CD8-positive, alpha-beta memory T cell (primary cell): ENCODE measurements at places on chromosomes 11 and 22. TPM values are rescaled to one million over a fixed set of nuclear protein-coding genes. Genes with fewer than 3 reads are reported as not detected.

- H3K4me1 ChIP-seq, result no peaks in the 10 kb centered on the region
- no peaks in the 10 kb centered on the region for H3K36me3 ChIP-seq
- no peak overlapping the region for H3K27ac ChIP-seq
- no peaks in the 10 kb centered on the region for H3K27me3 ChIP-seq
Measured at GRCh38 chr22:22692707-22693530, 48.5 kb downstream of the GGTLC2 start.

- peak overlapping the region; percentile 43 for H3K4me3 ChIP-seq
- no peaks in the 10 kb centered on the region for H3K36me3 ChIP-seq
- H3K4me1 ChIP-seq, result peaks cover 17% of the 10 kb centered on the region
- peak overlapping the region; percentile 54 for H3K27ac ChIP-seq
- no peak for DNase-seq
- H3K27me3 ChIP-seq, result no peaks in the 10 kb centered on the region
Measured at GRCh38 chr11:72781063-72781312, 12.9 kb downstream of the STARD10 start.

GRCh38 chr11:122807731-122808477, 30.4 kb upstream of the CRTAM start:
- H3K4me1 ChIP-seq, result peaks cover 19% of the 10 kb centered on the region
- no peak for DNase-seq
- H3K36me3 ChIP-seq, result peaks cover 15% of the 10 kb centered on the region
- no peak overlapping the region for H3K4me3 ChIP-seq
- H3K27me3 ChIP-seq, result no peaks in the 10 kb centered on the region

DNA sequence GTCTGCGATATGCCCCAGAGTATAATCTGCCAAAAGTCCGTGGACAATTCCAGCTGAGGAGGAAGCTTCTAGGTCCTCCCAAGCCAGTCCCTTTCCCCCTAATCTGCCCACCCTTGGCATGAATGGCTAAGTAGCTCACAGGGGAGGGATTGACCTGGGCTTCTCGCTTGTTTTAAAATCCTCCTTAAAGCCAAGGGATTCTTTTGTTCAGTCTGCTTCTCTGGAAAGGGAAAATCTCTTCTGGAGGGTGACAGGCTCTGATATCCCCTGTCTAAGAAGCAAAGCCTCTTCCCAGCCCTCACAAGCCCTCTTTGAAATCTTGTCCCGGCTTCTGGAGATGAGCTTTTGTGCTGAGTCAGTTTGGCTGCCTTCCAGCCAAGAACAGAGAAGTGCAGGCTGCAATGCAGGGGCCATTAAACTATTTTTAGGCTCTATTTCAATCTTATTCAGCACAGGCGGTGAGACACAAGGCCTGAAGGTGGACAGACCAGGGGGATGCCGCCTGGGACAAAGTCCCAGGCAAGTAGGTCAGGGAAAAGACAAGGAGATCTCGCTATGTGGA, 23.9 kb downstream of the NEFH start:
- H3K36me3 ChIP-seq, result peaks cover 12% of the 10 kb centered on the region
- H3K4me1 ChIP-seq, result no peaks in the 10 kb centered on the region
- no peak for DNase-seq
- H3K27ac ChIP-seq, result no peak overlapping the region
- no peaks in the 10 kb centered on the region for H3K27me3 ChIP-seq

DNA sequence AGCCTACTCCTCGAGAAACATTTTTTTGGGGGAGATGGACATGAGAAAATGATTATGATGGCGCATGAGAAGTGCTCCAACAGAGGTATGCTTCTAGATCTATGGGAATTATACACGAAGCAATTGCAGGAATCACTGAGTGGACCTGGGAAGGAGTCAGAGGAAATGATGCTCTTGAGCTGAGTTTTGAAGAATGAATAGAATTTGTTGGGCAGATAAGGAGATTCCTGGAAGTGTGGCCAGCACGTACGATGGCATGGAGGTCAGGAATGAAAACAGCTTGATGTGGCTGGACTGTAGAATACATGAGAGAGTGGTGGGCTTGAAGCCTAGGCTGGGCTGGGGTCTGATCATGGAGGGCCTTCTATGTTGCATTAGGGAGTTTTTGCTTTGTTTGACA, 31.7 kb downstream of the ADAMTS15 start:
- H3K4me3 ChIP-seq, result no peak overlapping the region
- no peaks in the 10 kb centered on the region for H3K4me1 ChIP-seq
- no peaks in the 10 kb centered on the region for H3K27me3 ChIP-seq
- H3K27ac ChIP-seq, result no peak overlapping the region
- H3K36me3 ChIP-seq, result no peaks in the 10 kb centered on the region

DNA sequence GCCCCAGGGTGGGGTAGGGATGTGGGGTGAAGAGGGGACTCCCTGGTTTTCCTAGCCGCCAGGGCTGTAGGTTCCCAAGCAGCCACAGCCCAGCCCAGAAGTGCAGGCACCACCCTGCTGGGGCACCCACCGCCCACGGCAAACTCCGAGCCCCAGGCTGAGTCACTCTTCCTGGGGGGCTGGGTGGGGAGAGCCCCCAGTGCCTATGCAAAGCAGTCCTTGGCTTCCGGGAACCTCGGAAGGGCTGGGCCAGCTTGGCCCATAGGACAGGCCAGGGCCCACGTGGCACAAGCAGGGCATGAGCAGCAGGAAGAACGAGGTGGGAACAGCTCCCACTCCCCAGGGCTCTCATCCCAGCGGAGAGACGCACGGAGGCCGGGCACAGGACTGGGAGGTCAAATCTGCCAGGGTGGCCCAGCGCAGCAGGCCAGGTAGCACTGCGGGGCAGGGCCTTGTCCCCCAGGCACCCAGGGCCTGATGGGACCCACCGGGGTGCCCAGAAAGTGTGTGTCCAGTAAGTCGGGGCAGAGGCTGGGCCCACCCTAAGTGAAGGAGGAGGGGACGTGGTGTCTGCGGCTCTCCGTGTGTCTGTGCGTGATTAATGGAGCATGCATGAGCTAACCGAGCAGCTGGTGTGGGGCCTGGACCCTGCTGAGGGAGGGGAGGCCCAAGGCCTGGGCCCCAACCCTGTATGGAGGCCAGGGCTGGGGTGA, 4.6 kb upstream of the IL17REL start:
- H3K36me3 ChIP-seq, result no peaks in the 10 kb centered on the region
- H3K27me3 ChIP-seq, result no peaks in the 10 kb centered on the region
- no peak overlapping the region for H3K4me3 ChIP-seq
- peaks cover 43% of the 10 kb centered on the region for H3K4me1 ChIP-seq
- peak; percentile 29 for DNase-seq

DNA sequence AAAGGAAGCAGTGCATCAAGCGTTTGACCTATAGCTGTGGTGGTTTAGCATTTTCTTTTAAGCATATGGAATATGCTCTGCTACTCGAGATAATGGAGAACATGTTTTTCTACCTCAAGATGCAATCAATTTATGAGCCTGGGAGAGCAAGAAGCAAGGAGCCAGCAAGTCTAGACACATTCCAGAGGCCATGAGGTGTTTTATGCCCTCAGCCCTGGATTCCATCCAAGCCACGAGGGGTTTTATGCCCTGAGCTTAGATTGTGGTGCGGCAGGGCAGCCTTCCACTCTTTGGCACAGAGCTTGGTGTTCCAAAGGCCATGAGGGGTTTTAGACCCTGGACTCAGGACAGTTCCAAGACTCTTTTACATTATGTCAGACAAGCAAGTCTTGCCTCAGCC, 11.7 kb upstream of the DNAJB13 start:
- no peak for DNase-seq
- H3K27me3 ChIP-seq, result no peaks in the 10 kb centered on the region
- no peak overlapping the region for H3K27ac ChIP-seq
- H3K4me1 ChIP-seq, result no peaks in the 10 kb centered on the region
- no peaks in the 10 kb centered on the region for H3K36me3 ChIP-seq
- no peak overlapping the region for H3K4me3 ChIP-seq

- no peaks in the 10 kb centered on the region for H3K36me3 ChIP-seq
- H3K27ac ChIP-seq, result no peak overlapping the region
- no peaks in the 10 kb centered on the region for H3K4me1 ChIP-seq
- no peak overlapping the region for H3K4me3 ChIP-seq
Measured at GRCh38 chr11:109819410-109819809, 273.8 kb upstream of the ZC3H12C start.

The INTS4 gene
- 44.5 TPM for polyA plus RNA-seq

The MN1 gene
- polyA plus RNA-seq, result not detected

The SYT7 gene
- not detected for polyA plus RNA-seq

The ISX gene
- not detected for polyA plus RNA-seq

The SCGB2A2 gene
- polyA plus RNA-seq, result not detected

The TMEM191C gene
- polyA plus RNA-seq, result 2.2 TPM

The SLC25A18 gene
- not detected for polyA plus RNA-seq

The MPST gene
- 20.0 TPM for polyA plus RNA-seq
